ENCODE measurements at places on chromosomes 3 and 15. TPM values are rescaled to one million over a fixed set of nuclear protein-coding genes. Genes with fewer than 3 reads are reported as not detected.
A peak's percentile ranks its signal among the peaks of the same experiment; 100 is the strongest.

DNA sequence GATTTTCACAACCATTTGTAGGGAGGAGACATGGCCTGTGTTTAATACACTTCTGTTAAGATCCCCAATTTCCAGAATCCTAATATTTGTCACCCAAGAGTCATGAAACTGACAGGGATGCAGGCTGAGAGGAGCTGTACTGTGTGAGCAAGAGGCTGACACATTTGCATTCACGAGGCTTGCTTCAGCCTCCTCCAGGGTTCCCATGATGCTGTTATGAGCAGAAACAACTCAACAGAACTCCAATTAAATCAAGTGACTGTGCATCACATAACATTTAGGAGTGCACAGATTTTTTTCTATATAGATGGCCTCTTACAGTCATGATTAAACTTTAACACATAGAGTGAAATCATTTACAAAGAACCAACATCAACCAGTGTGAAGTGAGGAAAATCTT, 292.3 kb upstream of the STT3B start:
- H3K4me1 ChIP-seq = peaks cover 9% of the 10 kb centered on the region
- peaks cover 2% of the 10 kb centered on the region for H3K27me3 ChIP-seq
- H3K27ac ChIP-seq = no peak overlapping the region
- DNase-seq = no peak
- H3K36me3 ChIP-seq = no peaks in the 10 kb centered on the region

The MME gene
- total RNA-seq = not detected

DNA sequence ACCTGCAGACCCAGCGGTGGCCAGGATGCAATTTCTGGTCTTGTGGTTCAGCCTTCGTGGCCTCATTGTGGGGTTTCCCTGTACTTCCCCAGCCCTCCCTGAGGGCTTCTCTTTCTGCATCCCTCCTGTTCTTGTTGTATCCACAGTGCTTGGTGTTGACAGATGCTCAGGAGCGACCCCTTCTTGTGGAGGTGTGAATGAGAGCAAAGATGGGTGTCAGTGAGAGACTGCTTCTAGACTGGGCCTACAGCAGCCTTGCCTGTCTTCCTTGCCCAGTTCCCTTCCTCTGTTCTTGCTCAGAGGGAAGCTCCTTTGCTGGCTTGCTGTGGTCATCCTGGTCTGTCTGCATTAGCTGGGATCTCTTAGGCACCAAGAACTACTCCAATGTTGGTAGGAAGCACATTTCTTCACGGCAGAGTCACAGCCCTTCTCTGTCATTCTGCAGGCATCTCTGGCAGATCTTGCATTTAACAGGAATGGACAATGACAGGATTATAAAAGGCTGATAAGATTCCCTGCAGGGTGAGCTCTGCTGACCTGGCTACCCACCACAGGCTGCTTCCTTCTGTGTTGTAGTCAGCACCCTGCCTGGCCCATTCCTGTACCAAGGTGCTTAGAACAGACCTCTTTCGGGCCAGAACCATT, 317.8 kb upstream of the C2CD4B start:
- H3K4me1 ChIP-seq = peaks cover 2% of the 10 kb centered on the region
- H3K27me3 ChIP-seq = peaks cover 3% of the 10 kb centered on the region
- H3K36me3 ChIP-seq = no peaks in the 10 kb centered on the region
- peak; percentile 18 for DNase-seq

DNA sequence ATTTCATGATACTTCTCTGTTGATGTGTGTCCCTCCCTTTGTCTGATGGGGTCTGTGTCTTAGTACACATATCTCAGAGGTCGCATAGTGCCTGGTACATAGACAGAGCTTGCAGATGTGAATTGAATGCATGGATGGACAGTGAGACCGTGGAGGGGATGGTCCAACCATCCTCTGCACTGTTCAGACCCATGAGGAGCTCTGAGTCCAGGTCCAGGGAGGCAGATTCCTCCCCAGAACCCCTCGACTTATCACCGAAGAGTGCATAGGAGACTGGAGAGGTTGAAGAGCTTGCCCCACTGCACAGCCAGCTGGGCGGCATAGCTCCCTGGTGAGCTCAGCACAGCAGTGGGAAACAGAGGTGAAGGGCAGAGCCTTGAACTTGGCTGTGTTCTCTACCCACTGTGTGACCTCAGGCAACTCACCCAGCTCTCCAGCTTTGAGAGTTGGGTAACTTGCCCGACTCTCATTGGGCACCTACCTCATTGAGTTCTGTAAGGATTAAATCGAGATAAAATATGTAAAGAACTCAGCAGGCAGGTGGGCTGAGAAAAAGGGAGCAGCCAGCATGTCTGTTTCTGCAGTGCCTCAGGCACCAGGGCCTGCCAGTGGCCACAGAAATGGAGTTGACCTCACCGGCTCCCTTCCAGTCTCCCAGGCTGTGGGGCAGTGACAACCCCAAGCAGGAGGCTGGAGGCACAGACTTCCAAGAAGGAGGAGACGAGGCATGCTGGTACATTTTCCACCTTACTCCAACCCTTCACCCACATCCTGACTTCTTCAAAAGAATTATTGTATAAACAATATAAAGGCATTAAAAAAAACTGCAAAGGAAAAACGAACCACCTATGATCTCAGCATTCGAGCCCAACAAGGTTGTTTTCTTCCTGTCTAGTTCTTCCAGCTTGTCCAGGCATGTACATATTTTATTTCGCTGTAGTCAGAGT, 54.1 kb upstream of the TFRC start:
- peaks cover 4% of the 10 kb centered on the region for H3K4me1 ChIP-seq
- no peak overlapping the region for H3K4me3 ChIP-seq
- peaks cover 4% of the 10 kb centered on the region for H3K27me3 ChIP-seq

The GOLGA6L9 gene
- total RNA-seq = 1.4 TPM

- peak overlapping the region; percentile 79 for H3K4me3 ChIP-seq
- H3K27me3 ChIP-seq = no peaks in the 10 kb centered on the region
- peaks cover 11% of the 10 kb centered on the region for H3K36me3 ChIP-seq
Measured at GRCh38 chr3:33437556-33438283, 2.5 kb downstream of the UBP1 start.

GRCh38 chr3:134922101-134922500, 127.0 kb downstream of the EPHB1 start:
- no peak overlapping the region for H3K4me3 ChIP-seq
- H3K27ac ChIP-seq = no peak overlapping the region
- peaks cover 7% of the 10 kb centered on the region for H3K27me3 ChIP-seq
- H3K4me1 ChIP-seq = peaks cover 4% of the 10 kb centered on the region
- DNase-seq = no peak
